ENCODE measurements at places on chromosomes 6 and 20.

DNA sequence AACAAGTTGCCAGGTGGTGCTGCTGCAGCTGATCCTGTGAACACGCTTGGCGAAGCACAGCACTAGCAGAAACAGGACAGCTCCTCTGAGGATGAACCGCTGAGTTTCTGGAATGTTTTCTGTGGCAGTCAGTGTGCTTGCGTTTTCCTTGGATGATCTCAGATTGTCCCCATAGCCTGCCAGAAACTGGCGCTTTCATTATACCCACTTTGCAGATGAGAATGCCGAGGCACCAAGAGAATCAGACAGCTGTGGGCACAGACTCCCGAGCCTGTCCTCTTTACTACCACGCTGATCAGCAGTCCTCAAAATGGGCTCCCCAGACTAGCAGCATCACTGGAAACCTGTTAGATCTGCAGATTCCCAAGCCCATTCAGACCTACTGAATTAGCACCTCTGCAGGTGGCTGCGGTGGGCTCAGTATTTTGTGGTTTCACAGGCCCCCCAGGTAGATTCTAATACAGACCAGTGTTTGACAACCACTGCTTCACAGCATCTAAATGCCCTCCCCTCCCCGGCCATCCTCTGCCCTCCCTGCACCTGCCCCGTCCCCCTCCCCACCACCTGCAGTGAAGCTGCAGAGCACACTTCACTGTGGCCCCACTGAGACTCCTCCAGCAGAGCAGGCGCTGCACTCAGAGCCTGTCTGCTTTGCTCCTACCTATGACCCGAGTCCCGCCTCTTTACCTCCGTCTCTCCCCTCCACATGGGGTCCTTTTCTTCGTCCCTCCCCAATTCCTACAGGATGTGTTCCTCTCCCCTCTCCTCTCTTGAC, 29.6 kb downstream of the SPATA2 start:
- DNase-seq, result no peak

- no peak for DNase-seq
Measured at GRCh38 chr6:44849806-44850205, 462.3 kb downstream of the CDC5L start.

DNA sequence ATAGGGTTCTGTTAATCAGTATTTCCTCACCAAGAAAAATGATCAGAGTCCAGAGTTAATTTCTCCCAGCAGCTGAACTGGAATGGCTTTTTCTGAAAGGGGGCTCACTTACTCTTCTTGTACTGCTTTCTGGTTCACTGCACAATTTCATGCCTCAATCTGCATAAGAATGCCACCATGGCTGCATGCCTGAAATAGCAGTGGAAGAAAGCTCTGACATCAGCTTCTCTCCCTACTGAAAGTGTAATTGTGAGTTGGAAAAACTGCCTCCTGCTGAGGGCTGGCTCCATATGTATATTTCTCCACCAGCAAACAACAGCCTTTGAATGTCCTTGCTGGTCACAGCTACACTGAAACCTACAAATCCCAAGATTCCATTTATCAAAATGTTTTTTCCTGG, 1027.2 kb upstream of the GJE1 start:
- DNase-seq, result no peak

DNA sequence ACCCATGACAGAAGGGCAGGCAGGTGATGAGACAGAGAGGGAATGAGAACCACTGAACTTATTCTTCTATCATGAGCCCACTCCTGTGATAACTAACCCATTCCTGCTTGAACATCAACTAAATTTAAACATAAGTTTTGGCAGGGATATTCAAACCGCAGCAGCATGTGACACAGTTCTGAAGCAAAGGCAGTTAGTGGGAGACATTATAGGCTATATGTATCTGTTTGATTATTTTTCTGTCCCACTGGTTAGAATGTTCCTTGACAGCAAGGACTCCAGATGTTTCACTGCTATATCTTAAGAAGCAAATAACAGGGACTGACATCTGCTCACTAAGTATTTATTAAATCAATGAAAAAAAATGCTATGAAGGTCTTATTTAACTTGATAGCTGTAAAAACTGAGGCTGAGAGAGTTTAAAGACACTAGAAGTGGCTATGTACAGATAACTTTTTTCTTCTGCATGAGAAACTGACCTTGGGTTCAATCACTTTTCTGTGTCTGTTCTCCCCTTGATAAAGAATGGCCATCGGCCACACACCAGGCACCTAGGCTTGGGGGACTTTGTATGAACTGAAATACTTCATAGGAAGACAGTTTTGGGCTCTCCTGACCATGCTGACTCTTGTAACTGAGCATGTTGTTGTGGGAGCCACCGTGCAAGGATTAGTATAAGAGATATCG, 90.9 kb downstream of the CEP162 start:
- no peak for DNase-seq

DNA sequence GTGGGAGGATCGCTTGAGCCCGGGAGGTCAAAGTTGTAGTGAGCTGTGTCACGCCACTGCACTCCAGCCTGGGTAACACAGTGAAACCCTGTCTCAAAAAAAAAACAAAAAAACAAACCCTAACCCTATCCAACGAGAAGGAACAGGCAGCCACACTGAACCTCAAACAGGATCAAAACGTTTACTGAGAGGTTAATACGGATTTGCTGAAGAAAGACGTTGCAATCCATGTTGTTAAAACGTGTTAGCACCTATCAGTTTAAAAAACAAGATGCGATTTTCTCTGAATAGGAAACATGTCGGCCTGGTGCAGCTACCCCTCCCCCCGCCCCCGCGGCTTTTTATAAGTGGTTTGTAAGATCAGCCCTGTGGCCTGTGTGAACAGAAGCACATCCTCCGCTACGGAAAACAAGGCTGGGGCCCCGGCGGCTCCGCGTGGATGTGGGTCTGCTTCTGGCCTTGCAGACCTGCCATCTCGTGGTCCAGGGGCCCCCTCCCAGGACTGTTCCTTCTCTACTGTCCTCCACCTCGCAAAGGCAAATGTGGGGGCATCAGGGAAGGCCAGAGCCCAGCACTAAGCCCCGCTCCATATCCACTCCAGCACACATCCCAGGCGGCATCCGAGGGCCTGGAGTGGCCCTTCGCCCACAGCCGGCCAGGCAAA, 11.4 kb downstream of the SLC2A4RG start:
- peak; percentile 71 for DNase-seq

DNA sequence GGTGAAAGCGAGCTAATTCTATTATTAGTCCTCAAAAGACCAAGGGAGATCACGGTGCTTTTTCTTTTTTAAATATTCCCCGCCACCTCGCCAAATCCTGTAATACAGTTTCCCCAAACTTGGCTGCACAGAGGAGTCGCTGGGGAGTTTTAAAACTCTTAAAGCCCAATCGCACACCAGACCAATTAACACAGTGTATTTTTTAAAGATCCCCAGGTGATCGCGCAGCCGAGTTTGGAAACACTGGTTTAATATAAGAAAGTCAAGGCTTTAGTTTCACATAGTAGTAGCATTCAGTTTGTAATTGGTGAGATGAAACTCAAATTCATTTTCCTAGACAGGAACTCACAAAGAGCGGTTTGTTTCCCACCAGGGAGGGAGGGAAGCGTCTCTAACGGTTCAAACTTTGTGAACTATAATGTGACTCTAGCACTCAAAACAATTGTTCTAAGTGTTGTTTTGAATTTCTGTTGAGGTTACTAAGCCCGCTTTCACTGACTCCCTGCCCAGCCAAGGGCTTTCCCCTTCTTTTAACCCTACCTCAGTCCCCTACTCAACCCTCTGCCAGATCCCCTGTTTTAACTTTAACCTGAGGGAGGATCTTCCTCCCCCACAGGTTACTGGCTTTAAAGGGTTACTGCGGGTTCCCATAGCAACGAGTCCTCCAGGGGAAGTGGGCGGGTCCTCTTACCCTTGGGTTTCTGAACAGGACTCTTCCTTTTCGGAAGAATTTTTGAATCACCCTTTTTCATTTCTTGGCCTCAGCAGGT, 25.7 kb upstream of the BTBD3 start:
- peak; percentile 50 for DNase-seq

DNA sequence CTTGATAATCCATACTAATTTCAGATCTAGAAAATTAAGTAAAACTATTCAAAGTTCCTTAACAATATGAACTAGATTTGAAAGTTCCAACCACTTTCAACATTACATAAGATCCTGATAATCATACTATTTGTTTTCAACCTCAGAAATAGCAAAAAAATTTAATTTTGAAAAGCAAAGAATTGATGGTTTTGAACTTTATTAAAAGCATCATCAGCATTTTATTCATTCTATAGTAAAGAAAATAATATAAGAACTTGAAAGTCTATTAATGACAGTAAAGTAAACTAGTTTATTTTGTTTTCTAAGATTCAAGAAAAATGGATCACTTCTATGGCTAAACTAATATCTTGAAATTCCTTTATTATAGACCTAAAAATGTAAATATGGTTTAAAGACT, 26.8 kb downstream of the EYS start:
- no peak for DNase-seq

GRCh38 chr6:26570027-26570809, 26.5 kb upstream of the ABT1 start:
- no peak for DNase-seq

- DNase-seq, result no peak
Measured at GRCh38 chr20:59320426-59320825, 20.0 kb downstream of the EDN3 start.

DNA sequence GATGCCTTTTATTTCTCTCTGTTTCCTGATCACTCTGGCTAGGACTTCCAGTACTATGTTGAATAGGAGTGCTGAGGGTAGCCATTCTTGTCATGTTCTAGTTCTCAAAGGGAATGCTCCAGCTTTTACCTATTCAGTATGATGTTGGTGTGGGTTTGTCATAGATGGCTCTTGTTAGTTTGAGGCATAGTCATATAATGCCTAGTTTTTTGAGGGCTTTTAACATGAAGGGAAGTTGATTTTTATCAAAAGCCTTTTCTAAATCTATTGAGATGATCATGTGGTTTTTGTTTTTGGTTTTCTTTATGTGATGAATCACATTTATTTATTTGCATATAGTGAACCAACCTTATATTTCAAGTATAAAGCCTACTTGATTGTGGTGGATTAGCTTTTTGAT, 55.6 kb downstream of the KLHL32 start:
- no peak for DNase-seq

- DNase-seq, result no peak
Measured at GRCh38 chr20:41475503-41475902, 108.9 kb upstream of the EMILIN3 start.

DNA sequence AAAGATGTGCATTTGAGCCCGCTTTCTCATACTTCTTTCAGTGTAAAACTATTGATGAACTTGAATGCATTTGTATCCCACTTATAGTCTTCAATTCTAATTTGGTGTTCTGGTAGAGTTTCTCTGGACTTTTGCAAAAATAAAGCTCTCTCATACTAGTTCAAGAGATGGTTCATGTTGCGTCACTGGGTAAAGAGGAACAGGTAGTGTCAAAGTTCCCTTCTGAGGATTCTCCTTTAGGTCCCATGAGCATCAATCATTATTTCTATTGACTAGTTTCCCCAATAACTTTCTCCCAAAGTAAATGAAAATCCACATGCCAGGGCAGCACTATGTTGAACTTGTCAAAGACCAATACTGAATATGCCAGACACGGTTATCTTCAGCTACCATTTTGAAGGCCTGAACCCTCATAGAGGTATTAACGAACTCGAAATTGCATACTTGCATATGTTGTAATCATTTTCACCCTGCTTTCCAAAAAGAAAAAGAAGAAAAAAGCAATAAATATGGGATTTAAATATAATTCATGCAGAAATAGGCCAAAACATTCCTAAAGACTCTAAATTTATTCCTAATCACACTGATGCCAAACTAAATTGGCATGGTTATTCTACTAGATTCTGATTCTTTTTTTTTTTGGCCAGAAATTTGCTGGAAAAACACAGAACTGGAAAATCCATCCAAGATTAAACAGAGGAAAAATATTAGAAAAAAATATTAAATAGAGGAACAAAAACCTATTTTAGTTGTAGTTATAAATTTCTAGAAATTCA, 84.5 kb downstream of the SGK1 start:
- DNase-seq, result no peak

DNA sequence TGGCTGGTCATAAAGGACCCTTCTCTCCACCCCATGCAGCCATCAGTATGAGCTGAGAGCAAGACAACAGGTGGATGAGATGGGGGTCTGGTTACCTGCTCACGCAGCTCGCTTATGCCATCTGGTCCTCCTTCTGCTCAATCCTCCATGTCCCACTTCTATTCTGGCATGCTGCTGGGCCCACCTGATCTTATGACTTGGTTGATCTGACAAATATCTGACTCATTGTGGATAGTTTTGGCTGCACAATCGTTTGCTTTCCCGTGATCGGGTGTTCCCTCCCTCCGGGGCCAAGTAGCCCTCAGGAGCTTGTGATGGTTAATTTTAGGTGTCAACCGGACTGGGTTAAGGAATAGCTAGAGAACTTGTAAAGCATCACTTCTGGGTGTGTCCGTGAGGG, 26.6 kb upstream of the ELMO2 start:
- DNase-seq, result no peak

DNA sequence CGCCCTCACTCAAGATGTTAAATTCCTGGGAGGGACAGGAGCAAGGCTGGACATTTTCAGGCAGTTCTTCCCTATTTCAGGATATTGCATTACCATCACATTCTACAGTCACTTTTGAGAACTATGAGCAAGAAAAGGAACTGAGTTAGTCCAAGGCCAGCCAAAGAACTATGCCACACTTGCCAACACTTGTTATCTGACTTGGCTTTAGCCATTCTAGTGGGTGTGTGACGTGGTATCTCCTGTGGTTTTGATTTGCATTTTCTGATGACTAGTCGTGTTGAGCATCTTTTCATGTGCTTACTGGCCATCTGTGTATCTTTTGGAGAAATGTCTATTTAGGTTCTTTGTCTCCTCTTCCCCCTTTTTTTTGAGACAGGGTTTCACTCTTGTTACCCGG, 12.0 kb downstream of the XRN2 start:
- no peak for DNase-seq

GRCh38 chr20:16311756-16312155, 261.5 kb downstream of the KIF16B start:
- no peak for DNase-seq

GRCh38 chr6:144161975-144162374, 11.7 kb downstream of the STX11 start:
- no peak for DNase-seq

DNA sequence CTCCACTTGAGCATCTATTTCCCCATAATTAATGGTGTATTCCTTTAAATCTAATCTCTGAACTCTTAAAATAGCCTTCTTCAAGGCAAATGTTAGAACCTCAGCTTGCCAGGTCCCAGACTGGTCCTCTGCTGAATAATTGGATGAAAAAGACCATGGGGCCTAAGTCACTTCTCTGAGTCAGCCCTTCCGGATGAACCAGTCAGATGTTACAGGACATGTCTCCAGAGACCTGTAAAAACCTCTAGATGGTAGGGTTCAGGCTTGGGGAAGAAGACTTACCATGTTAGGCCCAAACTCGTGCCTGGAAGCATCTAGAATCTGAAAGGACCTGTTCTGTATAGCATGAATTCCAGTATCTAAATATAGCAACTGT, 97.3 kb downstream of the CDKAL1 start:
- DNase-seq, result no peak

DNA sequence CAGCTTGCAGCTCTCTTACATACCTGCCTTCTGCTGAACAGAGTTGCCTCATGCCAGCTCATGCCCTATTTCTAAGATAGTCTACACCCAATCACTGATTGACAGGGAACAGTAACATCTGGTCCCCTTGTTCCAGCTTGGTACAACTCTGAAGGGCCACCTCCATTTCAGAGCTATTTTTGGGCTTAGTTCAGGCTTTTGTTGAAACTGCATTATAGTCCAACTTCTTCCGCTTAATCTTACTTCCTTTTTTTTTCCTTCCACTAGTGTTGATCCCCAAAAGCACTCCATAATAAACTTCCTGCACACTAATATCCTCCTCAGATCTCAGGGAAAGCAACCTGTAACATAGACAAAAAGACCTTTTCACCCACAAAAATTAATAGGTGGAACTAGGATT, 65.7 kb upstream of the TNFRSF21 start:
- DNase-seq, result no peak

- no peak for DNase-seq
Measured at GRCh38 chr6:46513533-46513932, 22.3 kb upstream of the RCAN2 start.

Measured in naive thymus-derived CD8-positive, alpha-beta T cell (primary cell).